ENCODE measurements at places on chromosomes 11 and 22. TPM values are rescaled to one million over a fixed set of nuclear protein-coding genes. Genes with fewer than 3 reads are reported as not detected.

DNA sequence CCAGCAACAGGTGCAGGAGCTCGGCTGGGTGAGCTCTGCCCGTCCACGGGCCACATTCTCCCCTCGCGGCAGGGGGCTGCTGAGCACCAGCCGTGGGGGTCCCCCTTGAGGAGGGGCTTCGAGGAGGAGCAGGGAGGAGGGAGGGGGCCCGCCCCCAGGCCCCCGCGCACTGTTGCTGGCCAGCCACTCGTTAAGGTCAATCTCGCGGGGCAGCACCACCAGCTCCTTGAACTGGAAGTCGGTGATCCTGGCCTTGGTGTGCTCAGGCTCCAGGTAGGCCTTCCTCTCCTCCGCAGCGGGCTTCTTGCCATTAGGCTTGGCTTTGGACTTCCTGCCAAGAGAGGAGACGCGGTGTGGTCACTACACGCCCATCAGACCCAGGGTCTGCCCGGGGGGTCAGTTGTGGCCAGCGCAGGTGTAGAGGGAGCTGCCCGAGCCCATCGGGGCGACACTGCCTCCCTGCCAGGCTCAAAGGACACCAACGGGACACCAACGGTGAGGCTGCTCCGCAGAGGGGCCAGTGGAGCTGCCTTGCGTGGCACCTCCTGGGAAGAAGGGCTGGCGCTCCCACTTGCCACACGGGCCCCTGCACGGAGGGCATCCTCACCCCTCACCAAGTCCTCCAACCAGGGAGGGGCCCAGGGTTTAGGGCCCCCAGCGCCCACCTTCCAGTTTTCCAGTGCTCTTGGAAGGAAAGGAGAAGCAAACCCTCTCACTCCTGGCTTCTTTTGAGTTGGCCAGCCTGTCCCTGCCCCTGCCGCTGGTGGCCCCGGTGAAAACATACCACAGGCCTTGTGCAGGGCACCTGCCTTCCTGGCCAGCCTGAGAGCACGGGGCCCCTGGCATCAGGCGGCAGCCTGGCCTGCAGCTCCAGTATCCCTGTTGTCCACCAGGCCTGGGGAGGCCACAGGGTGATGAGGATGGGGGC lies 5.8 kb downstream of the MOB2 start:
- DNase-seq, result no peak

AGBL2 gene
- 1.9 TPM for total RNA-seq

DNA sequence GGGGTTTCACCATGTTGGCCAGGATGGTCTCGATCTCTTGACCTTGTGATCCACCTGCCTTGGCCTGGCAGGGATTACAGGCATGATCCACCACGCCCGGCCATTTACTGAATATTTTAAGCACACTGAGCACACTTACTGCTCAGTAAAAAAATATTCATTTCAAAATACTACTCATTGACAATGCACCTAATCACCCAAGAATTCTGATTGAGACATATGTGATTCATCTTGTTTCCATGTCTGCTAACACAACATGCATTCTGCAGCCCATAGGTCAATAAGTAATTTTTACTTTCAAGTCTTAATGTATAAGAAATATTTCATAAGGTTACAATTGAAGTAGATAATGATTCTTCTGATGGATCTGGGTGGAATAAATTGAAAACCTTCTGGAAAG lies 4.2 kb upstream of the OR52J3 start:
- DNase-seq, result no peak

GRCh38 chr11:131980888-131981668 lies 610.7 kb downstream of the NTM start:
- no peak for DNase-seq

CASP5 gene
- total RNA-seq, result 0.27 TPM

SHISAL1 gene
- under 0.01 TPM for total RNA-seq

OPCML gene
- total RNA-seq, result not detected

ISX gene
- total RNA-seq, result not detected

DNA sequence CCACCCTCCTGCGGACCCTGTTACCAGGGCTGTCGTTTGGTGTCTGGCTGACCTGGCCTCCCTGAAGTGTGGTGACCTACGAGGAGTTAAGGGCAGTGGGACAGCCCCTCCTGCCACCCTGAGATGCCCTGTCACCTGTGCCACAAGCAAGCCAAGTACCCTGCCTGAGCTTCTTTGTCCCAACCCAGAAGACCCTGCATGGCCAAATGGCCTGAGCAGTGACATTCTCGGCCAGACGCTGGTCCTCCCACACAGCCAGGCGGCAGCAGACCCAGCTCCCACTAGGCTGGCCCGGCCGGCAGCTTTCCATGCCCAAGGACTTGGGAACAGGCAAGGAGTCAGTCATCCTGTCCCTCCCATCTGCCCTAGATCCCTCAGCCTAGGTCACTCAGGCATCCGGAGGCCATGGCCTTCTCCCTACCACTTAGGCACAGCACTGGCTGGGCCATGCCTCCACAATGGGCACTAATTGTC lies 7.6 kb downstream of the ARVCF start:
- DNase-seq, result no peak

DNA sequence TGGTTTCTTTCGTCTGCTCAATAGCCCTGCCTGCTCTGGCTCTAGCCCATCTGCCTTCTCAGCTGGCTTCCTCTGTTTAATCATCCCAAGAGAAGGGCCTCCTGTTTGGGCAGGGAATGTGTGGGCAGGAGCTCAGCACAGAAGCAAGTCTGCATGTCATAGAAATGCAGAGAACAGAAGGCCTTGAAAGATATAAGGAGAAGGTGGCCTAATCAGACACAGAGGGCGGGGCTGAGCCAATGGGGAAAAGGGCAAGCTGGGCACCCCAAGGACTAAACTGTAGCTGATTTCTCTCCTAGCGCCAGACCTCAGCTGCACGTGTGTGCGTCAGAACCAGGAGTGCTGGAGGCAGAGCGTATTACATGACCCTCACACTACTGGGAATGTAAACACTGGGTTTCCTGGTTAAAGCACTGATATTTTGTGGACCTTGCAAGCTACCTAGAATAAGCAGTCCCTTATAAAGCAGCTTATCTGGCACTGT lies 7.6 kb upstream of the CCKBR start:
- DNase-seq, result no peak

DNA sequence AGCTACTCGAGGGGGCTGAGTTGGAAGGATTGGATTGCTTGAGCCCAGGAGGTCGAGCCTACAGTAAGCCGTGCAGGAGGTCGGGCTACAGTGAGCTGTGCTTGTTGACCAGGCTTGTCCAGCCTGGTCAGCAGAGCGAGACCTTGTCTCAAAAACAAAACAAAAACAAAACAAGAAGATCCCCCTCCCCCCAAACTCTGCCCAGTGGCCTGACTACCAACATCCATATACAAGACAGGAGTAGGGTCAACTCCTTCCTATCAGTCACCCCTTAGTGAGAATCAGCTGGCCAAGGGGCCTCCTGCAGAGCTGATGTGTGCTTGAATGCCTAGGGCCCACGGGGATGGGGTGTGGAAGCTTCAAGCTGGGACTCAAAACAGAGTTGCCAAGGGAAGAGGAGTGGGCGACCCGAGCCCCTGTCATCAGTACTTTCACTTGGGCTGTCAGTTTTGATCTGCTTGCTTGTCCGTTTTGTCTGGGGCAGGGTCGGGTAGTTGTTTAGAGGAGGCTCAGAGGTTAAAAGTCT lies 942 bp upstream of the TSPAN18 start:
- DNase-seq, result no peak

AQP11 gene
- total RNA-seq, result 0.27 TPM

GRCh38 chr11:70483077-70483861 lies 84.9 kb downstream of the CTTN start:
- DNase-seq, result peak; percentile 83

- DNase-seq, result no peak
These were observed 92.9 kb upstream of the PARVA start for GRCh38 chr11:12284316-12285050.

DNA sequence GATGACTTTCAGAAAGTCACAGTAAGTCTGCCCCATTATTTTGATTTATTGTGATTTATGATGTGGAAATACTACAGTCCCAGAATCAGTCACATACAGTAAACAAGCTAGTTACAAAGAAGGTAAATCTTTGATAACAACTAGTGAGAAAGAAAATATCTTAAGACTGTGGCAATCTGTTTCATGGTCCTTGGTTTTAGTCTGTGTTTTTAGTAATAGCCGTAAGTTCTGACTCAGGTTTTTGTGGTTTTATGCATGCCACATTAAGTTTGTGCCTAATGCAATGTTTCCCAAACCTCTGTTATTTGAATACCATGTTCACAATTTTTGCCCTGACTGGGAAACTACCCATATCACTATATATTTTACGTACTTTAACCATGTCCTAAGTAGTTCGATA lies 6.7 kb downstream of the CEP295 start:
- no peak for DNase-seq

- no peak for DNase-seq
These were observed 183.2 kb downstream of the MSANTD4 start for GRCh38 chr11:105838668-105839384.

ZMAT5 gene
- 25.9 TPM for total RNA-seq

BAIAP2L2 gene
- under 0.01 TPM for total RNA-seq

SLC3A2 gene
- 116 TPM for total RNA-seq

DNA sequence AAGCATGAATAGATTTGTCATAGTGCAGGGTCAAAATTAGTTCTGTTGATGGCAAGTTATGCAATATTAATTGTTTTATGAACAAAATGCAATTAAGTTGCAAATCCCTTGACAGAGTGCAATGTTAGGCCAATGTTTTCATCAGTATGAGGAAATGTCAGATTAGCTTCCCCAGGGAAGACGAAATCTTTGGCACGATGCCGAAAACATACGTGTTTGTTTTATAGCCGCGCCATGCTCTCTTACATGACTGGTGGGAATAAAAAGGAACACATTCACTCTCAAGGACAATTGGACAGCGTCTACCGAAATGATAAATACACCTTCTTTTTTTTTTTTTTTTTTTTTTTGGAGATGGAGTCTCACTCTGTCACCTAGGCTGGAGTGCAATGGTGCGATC lies 27.0 kb downstream of the MFNG start:
- DNase-seq, result no peak
